T47D (cell line): ENCODE measurements at places on chromosomes 13 and 19.
A peak's percentile ranks its signal among the peaks of the same experiment; 100 is the strongest.

DNA sequence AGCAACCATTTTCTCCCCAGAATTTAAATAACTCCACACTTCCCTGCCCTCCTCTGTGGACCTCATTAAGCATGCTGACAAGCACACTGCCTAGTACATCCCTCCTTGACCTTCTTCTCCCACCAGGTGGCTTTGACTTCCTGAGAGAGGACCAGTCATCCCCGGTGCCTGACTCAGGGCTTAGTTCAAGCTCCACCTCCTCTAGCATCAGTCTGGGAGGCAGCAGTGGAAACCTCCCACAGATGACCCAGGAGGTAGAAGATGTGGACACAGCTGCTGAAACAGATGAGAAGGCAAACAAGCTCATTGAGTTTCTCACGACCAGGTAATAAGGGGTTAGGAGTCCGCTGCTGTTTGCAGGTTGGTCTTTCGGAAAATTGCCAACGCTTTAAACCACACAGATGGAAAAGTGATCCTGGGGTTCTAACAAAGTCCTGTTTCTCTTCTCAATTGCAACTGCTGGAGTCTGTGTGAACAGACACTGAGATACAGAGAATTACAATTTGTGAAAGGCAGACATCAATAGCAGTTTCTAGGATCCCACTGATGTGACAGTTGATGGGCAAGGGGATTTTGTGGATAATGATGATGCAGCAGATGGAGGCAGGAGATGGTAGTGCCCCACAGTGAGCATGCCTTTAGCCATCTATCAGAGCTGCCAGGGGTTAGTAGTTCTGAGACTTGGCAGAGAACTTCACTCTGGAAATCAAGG, 86.7 kb downstream of the ZAR1L start:
- no peak for DNase-seq

- no peak for DNase-seq
Measured at GRCh38 chr19:29577649-29577963, 28.5 kb upstream of the POP4 start.

GRCh38 chr19:17475541-17476115, 5.3 kb downstream of the SLC27A1 start:
- DNase-seq = no peak

DNA sequence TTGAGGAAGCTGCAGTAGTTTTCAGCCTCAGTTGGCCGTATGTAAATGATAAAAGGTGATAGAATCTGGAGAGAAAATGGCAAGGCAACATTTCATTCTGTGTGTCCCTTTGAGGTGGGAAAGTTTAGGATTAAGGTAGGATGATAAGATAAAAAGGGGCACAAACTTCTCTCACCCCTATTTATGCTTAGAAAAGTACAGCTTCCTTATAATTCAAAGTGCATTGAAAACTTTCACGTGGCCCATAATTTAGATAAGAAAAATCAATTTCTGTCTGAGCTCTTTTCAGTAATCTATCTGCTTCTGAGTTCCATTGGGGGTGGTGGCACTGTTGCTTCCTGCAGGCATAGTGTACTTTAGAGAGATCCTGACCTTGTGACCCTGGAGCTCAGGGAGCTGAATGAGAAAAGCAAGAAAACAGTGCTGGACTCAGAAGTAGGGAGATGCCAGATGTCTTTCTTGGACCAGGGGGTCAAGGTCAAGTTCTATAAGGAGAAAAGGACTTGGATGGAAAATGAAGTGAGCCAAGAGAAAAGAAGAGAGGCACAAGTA, 187.3 kb downstream of the NDFIP2 start:
- no peak for DNase-seq

- peak; percentile 78 for DNase-seq
Measured at GRCh38 chr19:51660975-51661600, 14.5 kb upstream of the SIGLEC14 start.

- DNase-seq = no peak
Measured at GRCh38 chr19:7916955-7917266, 2.3 kb downstream of the TGFBR3L start.

DNA sequence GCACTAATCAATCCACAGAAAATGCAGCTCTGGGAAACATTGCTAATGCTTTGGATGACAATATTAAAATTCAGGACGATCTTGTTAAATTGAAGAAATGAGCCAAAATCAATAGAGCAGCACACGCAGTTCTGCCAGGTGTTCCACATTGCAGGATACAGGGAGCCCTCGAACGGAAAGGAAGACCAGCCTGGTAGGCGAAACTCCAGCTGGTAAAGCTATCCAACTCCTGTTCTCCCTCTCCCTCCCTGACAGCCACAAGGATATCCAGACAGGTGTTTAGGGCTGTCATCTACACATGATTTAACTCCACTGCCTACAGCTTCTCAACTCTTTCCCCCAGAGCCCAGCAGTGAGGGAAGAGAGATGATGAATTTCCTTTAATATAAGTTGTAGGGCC, 67.7 kb downstream of the EPSTI1 start:
- no peak for DNase-seq

DNA sequence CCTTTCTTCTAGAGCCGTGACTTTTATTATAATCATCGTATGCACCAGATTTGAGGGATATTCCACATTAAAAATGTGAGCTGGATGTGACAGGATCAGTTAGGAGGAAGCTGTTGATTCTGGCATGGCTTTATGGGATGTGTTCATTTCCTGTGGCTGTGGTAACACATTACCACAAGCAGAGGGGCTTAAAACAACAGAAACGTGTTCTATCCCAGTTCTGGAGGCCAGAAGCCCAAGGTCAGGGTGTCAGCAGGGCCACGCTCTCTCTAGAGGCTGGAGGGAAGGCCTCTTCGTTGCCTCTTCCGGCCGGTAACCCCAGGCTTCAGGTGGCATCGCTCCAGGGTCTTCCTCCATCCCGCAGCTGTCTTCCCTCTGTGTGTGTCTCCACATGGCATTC, 14.5 kb downstream of the MED25 start:
- DNase-seq = no peak

DNA sequence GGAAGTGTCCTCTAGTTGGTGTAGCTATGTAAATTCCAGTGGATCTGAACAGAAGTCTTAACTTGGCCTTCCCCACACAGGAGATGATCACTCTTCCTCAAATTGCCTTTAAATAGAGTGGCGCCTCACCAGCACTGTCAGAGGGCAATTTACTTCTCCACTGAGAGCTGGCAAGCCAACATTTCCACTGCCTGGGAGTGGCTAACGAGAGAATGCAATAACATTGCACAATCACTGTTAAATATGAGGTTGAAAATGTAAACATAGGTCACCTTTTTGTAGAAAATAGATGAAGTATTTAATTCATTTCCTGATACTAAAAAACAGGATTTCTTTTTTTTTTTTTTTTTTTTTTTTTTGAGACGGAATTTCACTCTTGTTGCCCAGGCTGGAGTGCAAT, 55.4 kb upstream of the UBL3 start:
- peak; percentile 62 for DNase-seq

DNA sequence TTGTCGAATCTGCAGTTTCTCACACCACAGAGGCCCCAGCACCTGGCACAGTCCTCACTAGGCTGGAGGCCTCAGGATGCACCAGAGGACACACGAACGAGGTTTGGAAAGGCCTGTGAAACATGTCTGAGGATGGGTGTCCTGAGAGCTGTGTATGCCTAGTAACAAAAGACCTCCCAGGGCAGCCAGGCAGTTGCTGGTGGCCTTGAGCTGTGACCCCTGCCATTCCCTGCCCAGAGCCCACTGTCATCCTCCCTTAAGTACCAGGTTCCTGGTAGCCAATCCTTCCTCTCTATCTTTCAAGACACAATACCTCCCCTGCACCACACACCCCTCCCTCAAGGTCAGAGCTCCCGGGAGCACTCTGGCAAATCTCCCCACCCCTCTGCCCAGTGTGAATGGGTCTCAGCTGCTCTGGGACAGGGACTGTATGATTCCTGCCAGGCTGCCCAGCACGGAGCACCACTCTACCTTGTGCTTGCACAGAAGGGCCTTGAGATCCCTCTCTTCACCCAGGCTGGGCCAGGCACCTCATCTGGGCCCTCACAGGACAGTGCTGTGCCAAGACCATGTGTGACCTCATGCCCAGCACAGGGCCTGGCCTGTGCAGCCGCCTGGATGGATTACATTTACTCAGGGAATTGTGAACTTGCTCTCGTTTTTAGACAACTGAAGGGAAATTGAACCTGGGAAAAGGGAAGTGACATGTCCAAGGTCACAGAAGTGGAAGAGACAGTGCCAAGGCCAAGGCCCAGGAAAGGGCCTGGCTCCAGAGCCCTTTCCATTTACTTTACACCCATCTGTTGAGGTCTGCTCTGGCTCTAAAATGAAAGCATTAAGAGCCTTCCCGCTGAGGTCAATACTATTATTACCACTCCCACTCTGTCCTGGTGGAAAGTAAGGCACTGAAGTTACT, 2.2 kb downstream of the ZNF787 start:
- no peak for DNase-seq
